ENCODE measurements at places on chromosomes 5 and 9.

DNA sequence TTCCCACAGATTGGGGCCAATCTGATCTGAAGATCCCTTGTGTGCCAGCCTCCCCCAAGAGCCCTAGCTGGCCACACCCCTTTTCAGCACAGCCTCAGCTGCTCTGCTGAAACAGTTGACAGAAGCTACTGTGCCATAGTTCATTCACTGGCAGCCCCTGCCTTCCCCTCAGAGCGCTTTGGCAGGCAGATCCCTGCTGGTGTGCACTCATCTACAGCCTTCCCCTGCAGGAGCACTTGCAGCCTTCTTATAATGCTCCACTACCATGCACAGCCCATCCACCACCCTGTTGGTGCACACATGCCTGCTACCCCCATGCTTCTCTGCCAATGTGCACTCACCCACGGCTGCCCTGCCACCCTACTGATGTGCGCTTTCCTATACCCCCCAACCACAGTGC is 471.3 kb downstream of the MTRR start:
- DNase-seq: no peak

GRCh38 chr9:108684288-108685025 is 171.3 kb downstream of the ACTL7B start:
- DNase-seq: no peak

GRCh38 chr5:175447571-175447970 is 3.6 kb upstream of the DRD1 start:
- no peak for DNase-seq

DNA sequence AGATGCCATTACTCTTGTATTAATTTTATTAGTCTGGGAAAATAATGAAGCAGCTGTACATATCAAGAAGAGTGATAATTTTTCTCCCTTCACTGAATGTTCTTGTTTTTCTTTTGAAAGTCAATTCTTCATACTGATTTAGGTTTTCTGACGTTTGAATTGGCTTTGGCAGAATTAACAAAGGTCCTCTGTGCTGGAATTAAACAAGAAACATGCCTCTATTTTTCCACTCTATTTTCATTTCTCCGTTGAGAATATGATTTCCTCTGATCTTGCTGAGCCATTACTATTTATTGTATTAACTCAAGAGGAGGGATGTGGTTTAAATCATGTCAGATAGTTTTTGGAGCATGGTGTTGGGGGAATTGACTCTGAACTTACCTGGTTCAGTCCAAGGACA is 42.3 kb downstream of the ANKDD1B start:
- no peak for DNase-seq

- no peak for DNase-seq
These were observed 77.0 kb downstream of the ANKRD55 start for GRCh38 chr5:56155992-56156584.

DNA sequence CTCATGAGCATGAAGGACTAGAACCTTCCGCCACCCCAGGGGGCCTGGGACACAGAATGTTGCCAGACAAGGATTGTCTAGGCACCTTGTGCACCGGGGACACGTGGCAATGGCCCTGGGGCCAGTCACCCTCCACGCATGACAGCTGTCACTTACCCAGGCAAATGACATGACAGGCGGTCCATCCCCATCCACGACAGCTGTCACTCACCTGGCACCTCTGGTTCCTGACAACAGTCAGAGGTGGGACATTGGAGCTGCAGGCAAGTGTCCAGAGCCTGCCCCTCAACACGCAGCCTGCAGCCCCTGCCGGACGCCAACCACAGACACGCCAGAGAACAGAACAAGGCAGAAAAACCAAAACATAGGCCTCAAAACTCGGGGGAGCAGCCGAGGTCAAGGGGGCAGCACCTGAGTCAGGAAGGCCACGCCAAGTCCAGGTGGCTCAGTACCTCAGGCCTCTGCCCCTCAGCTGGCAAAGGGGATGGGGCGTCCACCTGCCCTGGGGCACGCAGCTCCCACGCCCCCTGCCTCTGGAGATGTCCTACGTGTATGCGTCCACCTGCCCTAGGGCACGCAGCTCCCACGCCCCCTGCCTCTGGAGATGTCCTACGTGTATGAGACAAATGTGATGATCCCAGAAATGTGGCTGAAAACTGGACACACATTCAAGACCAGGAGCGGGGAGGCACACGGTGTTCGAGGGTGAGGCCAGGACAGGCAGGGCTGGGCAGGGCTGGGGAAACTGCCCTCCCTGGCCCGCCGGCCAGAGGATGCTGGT is 14.5 kb downstream of the VAV2 start:
- no peak for DNase-seq

GRCh38 chr5:159510282-159510681 is 180.0 kb upstream of the IL12B start:
- peak; percentile 79 for DNase-seq

GRCh38 chr9:123120131-123120530 is 86.7 kb downstream of the GPR21 start:
- no peak for DNase-seq

DNA sequence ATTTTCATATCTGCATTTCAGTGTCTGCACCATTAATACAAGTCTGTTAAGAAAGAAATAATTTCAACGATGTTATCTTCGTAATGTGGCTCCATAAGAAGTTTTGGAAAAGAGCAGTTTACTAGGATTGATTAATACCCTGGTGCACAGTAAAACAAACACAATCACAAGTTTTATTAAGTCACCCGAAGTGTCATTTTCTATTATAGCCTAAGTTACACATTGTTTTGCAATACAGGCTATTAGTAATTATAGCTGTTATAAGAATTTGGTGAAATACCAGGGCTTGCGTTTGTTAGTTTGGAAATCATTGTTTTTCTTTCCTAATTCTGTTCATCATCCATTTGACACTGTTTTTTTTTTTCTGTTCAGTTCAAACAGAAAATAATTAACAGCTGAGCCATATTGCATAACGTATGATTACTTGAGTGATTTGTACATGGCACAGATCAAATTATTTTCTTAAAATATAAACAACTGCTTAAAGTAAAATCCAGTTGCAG is 30.6 kb downstream of the LVRN start:
- no peak for DNase-seq

Data from skeletal muscle cell (primary cell).